Right atrium auricular region (tissue), 2 donors: ENCODE measurements at places on chromosomes 4 and X. TPM values are rescaled to one million over a fixed set of nuclear protein-coding genes. Genes with fewer than 3 reads are reported as not detected.

RAP1GDS1 gene
- total RNA-seq, result 7.5 TPM

DNA sequence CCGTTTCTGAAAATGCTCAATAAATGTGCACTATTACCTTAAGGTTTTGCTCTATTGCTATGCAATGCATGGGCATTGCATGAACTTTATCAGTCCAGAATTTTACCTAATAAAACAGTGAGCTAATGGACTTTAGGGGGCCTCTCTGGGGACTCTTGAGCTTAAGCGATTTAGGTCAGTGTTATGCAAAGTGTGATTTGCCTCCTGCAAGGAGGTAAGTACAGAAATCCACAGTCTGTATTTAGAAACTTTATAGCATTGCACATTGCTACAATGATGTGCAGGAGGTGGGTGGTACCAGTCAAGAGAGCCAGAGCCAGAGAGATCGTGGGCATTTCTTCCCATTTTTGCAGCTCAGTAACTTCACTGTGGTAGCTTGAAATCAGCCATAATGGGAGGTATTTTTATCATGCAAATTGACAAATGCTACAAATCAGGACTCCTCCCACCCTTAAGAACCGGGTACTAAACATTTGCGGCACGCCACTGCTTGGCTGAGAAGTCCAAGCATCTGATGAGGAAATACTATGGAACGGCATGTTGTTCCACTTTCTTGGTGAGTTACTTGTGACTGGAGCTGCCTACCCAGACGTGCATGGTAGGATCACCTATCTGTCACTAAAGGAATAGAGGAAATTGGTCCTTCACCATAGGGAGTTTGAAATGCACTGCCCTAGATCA, 174.6 kb upstream of the PGRMC2 start:
- DNase-seq, result no peak

DNA sequence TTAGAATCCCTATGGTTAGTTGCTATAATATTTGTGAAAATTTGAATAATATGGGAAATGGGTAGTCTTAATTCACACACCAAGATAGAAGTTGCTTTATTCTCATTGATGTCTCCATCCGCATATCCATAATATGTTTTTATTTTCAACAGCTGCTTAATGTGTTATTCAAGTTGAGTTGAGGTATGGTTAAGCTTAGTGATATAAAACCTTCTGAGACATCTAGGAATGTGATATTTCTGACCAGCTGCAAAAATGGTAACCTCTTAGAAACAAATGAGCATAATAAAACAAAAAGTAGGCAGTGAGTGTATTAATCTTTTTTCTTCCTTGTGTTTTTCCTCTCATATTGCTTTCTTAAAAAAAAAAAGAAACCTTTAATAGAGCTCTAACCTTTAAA, 172.9 kb downstream of the TENM3 start:
- DNase-seq, result no peak

ETDA gene
- not detected for total RNA-seq

DNA sequence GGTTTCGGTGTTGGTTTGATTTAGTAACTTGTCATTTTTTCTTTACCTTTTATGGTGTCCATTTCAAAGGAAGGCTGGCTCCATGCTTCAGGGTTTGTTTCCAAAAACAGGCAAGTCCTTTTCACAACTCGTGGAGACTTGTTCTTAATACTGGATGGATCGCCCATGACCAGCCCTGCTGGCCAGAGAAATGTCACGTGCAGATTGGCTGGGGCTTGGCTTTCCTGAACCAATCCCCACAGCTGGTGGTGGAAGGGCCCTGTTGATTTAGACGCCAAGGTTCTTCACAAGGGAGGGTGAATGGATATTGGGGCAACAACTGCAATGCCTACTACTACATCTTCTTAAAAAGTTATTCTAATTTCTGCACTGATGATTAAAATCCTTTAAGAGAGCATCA, 92.6 kb downstream of the SHROOM3 start:
- DNase-seq, result no peak

NDST3 gene
- not detected for total RNA-seq

DNA sequence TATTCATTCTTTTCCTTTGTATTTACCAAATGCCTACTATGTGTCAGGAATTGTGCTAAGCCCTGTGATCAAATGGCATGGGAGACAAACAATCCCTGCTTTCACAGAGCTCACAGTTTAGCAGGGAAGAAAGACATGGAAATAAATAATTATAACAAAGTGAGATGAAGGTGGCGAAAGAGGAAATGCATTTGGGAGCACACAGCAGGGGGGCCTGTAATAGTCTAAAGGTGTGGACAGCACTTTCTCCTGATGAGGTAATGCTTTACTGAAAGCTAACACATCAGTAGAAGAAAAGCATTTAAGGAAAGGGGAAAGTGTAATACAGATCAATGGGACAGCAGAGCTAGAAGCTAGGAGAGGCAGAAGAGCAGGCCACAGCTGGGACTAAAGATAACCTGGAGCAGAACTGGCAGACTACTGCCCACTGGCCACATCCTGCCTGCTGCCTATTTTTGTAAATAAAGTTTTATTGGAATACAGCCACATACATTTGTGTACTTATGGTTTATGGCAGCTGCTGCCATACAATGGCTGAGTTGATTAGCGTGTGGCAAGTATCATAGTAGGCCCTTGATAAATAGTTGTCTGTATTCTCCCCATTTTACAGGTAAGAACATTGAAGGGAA, 67.1 kb upstream of the TAPT1 start:
- DNase-seq, result no peak

DNA sequence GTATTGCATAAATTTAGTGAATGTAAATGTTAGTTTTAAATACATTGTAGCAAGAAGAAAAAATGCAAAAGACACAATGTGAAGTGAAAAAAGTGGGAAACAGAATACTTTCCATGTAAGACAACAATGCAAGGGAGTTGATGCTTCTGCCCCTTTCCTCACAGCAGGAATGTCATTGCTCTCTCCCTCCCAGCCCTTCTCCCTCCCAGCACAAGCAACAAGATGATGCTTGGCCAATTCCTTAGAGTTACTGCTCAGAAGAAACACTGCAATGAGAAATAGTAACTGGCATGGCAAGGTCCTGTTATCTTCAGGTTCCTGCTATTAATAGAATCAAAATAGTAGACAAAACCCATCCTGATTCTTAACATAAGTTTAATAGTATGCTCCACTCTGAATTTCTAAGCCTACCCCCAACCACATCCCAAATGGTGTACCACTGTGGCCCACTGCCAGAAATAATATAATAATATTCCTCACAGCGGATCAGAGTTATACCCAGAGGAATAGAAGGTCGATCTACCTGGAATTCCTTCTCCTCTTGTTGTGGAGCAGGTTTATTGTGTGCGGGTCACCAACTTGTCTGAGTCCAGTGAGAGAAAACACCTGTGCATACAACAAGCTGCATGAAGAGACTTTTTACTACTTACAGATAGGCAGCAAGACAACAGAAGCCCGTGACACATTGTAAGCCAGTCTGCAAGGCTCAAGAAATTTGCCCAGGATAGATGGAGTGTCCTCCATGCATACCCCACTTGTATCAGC, 69.8 kb upstream of the SLC7A11 start:
- no peak for DNase-seq

DNA sequence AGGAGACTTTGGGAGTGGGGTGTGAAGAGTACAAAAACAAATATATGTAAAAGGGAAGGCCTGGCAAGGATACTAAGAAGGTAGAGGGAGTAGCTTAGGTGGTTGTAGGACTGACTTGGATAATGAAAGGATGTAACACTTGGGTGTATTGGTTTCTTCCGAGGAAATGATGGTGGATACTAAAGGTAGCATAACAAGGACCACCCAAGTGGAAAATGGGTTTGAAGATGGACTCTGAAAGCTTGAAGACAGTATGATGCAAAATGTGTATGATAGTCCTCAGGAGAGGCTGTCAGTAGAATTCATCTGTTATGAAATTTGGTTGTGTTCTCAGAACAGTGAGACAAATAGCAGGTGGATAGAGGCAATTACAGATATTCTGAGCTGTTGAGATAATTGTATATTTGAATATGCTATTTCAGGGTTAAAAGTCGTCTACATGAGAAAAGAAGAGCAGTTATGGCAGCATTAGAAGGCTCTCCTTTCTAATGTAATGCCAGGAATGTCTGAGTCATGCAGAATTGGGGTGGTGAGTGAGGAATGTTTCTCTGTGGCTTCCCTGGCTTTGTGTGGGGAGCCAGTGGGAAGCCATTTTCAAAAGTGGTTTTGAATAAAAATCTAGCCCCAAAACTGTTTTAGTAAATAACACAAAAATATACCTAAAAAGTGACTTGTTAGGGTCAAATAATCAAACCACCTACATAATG, 75.6 kb downstream of the FHIP1A start:
- DNase-seq, result no peak

GRCh38 chrX:11967986-11968869, 170.0 kb upstream of the FRMPD4 start:
- DNase-seq, result no peak

PTTG2 gene
- 3.6 TPM for total RNA-seq

- DNase-seq, result no peak
Measured at GRCh38 chr4:3283916-3284315, 8.9 kb upstream of the RGS12 start.
